ENCODE measurements at places on chromosomes 3 and 15. TPM values are rescaled to one million over a fixed set of nuclear protein-coding genes. Genes with fewer than 3 reads are reported as not detected.

The MED12L gene
- 0.48 TPM for total RNA-seq

The ZNF502 gene
- 4.3 TPM for total RNA-seq

The EXOSC7 gene
- 35.4 TPM for total RNA-seq

The TEX55 gene
- not detected for total RNA-seq

The PPARG gene
- total RNA-seq, result 349 TPM

Measured in mesenteric fat pad (tissue), 1 donor.